ENCODE measurements at places on chromosomes 13 and 19.

- DNase-seq: no peak
Measured at GRCh38 chr19:40348961-40349507, 539 bp downstream of the PLD3 start.

DNA sequence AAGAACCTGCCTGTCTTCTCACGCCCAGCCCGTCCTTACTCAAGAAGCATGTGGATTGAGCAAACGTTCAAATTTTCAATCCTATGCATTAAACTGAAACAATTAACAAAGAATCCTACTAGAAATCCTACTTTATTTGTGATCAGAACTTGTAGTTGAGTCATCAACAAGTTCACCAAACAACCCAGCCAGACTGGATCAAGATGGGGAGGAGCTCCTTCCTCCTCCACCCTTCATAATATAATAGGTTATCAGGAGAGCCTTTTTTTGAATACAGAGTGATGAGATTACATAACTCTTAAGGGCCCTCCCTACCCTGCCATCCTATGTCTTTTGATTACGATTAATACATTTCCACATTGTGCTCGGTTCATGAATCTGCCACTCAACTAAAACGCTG lies 32.7 kb downstream of the SOX21 start:
- no peak for DNase-seq

- DNase-seq: no peak
Measured at GRCh38 chr13:33052506-33053280, 36.5 kb downstream of the KL start.

GRCh38 chr19:35267818-35268535 lies 785 bp upstream of the USF2 start:
- no peak for DNase-seq

DNA sequence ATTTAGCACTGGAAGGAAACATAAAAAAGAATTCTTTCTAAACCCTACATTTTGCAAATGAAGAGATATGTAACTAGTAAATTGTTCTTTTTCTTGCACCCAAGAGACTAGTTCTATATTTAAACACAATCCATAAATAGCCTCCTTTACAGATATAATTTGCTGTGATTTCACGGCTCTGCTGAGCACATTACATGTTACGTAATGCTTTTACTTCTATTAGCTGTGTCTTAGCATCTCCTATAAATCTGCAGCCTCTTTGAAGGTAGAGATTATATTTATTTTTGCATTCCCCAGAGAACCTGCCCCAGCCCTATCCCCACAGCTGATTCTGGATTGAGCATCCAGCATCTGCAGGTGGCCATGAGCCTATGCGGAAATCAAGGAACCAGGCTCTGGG lies 32.2 kb downstream of the LACC1 start:
- DNase-seq: no peak

DNA sequence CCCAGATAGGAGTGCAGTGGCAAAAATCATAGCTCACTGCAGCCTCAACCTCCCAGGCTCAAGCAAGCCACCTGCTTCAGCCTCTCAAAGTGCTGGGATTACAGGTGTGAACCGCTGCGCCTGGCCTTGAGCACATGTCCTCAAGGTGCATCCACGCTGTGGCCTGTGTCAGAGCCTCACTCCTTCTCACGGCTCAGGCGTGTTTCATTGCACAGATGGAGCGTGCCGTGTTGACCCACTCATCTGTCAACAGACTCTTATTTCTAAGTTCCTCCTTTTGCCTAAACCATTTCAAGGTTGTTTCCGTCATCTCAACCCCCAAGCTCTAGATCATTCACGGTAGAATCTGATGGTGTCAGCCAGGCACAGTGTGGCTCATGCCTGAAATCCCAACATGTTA lies 28.2 kb downstream of the ATP8B3 start:
- DNase-seq: no peak

DNA sequence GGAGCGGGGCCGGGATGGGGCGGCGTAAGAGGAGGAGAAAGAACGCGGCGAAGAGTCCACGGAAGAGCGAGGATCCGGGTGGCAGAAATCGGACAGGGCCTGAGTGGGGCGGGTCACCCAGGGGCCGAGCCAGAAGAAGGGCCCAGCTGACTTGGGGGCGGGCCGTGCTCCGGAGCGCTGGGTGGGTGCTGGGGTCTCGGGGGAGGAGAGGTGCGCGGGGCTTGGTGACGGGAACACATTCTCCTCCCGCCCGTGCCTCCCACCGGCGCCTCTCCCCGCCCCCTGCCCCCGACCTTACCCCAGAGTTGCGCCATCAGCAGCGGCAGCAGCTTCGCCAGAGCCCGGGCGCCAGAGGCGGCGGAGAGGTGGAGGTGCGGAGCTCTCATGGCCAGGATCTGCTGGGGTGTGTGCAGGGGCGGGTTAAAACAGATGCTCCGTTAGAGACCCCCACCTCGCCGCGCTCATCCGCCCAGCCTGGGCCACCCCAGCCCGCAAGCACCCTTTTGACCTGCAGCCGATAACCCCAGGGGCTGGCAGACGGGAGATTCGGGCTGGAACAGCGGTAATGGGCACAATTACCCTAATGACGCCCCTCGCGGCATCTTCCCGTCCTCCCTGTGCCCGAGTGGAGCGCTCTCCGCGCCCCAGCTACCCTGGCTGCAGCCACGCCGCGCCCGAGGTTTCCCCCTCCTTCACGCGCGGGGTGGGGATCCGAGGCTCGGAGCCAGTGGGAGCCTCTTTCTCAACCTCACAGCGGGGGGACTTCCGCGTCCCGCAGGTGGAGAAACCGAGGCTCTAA lies 565 bp downstream of the KLK10 start:
- DNase-seq: no peak
